ENCODE measurements at places on chromosomes 7 and 10. TPM values are rescaled to one million over a fixed set of nuclear protein-coding genes. Genes with fewer than 3 reads are reported as not detected.

DNA sequence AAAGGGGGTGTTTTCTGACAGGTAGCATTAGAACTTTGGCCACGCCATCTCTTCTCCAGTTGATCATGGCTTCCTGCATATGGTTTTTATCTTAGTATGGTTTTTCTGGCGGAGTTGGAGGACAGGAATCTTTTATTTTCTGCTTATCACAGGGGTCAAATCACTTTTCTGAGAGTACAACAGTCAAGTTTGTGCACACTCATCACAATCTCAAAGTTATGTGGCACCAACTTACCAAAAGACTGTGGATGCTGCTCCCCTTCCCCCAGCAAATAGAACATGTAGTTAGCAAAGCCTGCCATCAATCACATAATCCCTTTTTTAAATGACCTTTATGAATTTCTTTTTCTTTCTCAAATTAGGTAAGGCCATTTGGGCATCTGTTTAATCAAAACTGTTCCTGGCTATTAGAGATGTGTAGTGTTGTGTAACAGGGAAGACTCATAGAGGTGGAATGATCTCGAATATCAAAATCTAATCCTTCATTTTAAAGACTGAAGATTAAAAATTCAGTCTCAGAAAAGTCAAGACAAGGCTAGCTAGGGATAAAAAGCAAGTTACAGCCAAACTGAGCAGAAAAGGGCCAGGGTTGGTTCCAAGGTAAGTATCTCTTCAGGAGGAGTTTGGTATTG lies 3.8 kb upstream of the CH25H start:
- DNase-seq: no peak

GRCh38 chr7:45920502-45921380 lies at the start of gene IGFBP3:
TSS of gene IGFBP3 (minus strand) at chr7:45921272. CDS start at chr7:45921140, 132 bp downstream.
- peak; percentile 86 for DNase-seq

- no peak for DNase-seq
These were observed 270.8 kb upstream of the POM121L12 start for GRCh38 chr7:52764492-52765169.

DNA sequence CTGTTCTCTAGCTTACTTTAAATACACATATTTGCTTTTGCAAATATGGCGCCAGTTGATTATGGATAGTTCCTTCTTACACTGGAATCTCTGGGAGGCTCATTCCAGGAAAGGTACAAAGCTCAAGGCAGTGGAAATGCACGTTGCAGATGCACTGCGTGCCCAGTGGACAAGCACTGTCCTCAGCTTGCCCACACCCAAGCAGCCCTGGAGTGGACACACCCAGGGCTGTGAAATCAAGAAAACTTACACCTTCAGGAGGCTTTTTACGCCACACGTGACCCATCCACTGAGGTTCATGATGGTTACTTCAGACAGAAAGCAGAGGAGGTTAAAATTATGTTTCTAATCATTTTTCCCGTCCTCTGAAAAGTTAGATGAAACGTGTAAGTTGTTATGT lies 248.5 kb downstream of the VTI1A start:
- DNase-seq: no peak

GRCh38 chr10:69646185-69647060 lies 16.4 kb downstream of the FAM241B start:
- DNase-seq: no peak

DNA sequence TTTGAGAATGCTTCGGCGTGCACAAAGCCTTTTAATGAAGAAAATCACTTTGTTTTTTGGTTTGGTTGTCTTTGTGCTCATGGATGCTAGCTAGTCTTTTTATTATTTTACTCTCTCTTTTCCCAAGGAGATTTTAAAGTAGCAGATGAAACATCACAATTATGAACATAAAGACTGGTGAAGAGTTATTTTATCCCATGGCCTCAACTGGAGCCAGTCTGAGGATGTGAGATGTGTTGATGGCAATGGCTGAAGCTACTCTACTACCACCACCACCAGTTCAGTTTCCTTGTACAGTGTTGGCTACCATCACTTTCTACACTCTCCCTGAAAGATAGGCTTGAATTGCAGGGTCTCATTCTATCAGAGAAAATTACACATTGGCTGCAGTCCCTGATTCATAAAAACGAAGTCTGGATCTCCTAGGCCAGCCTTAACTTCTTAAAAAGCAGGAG lies 494 bp upstream of the HERC4 start:
- no peak for DNase-seq

DNA sequence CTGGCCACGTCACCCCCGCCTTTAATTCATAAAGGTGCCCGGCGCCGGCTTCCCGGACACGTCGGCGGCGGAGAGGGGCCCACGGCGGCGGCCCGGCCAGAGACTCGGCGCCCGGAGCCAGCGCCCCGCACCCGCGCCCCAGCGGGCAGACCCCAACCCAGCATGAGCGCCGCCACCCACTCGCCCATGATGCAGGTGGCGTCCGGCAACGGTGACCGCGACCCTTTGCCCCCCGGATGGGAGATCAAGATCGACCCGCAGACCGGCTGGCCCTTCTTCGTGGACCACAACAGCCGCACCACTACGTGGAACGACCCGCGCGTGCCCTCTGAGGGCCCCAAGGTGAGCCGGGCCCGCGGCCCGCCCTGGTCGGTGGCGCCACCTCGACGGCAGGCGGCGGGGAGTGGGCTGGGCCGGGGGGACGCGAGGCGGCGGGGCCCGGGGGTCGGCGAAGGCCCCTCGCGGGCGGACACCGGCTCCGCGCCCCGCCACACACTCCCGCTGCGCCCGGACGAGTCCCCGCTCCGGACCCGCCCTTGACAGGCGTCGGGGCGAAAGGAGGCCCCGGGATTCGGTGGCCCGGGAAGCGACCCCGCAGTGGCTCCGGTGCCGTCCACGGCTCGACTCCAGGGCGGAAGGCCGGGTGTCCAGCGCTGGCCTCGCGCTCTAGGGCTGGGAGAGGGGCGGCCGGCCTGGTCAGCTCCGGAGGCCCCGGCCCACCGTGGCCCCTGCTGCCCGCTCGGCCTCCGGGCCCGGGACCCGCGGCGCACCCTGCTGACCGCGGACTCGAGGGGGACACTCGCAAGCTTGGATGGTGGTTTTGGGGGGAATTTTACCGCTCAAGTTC lies 557 bp downstream of the BAG3 start:
- DNase-seq: no peak

- no peak for DNase-seq
These were observed 62.0 kb downstream of the CFAP46 start for GRCh38 chr10:132880128-132880981.

DNA sequence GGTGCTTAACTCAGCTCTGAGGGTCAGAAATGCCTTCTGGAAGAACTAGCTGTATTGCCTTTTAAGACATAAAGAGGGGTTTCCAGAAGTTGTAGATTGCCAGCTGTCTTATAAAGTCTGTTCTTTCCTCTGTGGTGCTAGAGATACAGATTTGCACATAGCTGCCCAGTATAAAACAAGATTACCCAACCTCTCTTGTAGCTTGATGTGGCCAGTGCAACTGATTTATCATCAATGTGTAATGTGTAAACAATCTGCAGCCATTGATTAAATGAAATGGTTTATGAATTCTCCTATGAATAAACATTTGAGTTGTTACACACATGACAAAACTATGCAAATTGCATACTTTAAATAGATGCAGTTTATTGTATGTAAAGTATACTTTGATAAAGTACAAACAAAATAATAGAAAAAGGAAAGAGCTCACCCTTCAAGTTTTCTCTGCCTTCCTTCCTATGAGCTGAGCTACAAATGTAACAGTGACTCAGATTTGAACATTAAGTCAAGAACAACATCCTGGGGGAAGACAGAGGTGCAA lies 195.2 kb downstream of the TMEM26 start:
- DNase-seq: no peak

DNA sequence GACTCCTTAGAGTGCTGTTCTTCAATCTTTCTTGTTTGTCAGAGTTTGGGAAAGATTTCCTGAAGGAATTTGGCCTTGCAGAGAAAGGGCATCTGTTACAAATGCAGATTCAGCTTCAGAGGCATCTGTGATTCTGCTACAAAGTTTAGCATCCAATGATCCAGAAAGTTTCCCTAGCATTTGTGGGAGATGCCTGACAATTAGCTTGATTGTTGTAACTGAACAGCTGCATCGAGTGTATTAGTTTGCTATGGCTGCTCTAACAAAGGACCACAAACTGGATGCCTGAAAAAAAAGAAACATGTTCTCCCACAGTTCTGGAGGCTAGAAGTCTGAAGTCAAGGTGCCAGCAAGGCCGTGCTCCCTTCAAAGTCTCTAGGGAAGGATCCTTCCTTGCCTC lies 365.1 kb downstream of the GRID1 start:
- DNase-seq: no peak

Gene CCL26
- total RNA-seq: not detected

GRCh38 chr7:106175507-106175906 lies 63.4 kb upstream of the SYPL1 start:
- DNase-seq: no peak

DNA sequence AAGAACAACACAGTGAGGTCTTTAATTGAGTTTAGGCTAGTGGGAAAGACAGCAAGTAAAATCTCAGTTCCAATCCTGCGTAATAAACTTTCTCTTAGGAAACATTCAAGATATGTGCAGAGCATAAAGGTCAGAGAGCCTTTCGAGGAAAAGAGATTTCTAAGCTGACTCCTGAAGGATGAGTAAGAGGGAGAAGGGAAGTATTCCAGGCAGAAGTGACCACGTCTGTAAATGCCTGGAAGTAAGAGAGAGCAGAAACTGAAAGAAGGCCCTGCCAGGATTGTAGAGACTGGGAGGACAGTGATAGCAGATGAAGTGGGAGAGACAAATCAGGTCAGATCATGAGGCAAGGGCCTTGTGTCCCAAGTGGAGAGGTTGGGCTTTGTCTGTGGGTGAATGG lies 41.8 kb downstream of the PNLIPRP3 start:
- DNase-seq: no peak

DNA sequence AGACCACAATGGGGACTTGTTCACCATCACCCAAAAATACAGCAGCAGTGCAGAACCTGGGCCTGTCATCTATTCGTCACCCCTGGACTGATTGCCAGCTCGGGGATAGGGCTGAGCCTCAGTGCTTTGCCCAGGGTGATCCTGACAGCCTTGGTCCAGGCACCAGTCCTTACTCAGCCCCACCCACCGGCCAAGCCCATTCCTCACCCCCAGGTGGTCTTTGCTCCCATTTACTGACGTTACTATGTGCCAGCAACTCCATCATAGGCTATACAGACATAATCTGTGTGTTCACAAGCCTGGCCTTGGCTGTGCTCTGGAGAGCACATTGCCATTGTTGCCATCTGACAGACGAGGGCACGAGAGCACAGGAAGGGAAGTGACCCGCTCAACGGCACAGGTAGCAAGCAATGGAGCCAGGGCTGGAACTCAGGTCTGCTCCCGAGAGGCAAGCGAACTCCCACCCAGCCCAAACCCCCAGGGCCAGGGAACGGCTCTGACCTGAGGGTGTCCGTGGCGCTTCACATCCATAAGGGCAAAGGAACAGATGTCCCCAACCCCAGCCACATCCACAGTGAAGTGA lies 6.8 kb downstream of the ATG9B start:
- no peak for DNase-seq

Gene PON3
- total RNA-seq: 7.2 TPM

Measured in tongue (tissue), 3 donors.